ENCODE measurements at places on chromosomes 3 and 15.

DNA sequence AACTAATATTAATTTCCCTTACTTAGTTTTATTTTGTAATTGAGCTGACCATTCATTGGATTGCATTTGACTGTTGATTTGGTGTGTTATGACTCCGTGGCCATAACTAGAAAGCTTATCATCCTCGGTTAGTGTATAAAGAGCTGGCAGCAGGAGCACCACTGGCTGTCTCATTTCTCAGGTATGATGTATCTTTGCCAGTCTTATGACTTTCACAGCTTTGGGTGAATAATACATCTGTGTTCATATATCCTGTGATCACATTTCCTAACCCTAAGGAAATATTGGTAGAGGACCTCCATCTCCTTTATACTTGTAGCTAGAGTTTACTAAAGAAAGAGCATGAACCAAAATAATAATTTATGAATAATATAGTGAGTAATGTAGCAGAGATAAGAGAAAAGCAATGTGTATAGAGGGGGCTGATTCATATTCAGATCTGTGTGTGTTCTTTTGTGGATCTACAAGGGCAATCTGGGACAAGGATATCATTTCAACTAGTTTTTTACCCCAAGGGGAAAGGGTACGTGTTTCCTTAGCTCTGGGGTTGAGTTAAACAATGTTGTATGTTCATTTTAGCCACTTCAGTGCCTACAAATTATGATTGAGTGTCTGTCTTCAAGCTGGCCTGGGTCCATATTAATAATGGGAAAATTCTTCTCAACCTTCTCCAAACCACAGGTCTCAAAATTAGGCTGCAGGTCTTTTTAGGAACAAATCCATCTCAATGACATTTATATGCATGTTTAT lies 901.7 kb downstream of the NTRK3 start:
- DNase-seq, result no peak

DNA sequence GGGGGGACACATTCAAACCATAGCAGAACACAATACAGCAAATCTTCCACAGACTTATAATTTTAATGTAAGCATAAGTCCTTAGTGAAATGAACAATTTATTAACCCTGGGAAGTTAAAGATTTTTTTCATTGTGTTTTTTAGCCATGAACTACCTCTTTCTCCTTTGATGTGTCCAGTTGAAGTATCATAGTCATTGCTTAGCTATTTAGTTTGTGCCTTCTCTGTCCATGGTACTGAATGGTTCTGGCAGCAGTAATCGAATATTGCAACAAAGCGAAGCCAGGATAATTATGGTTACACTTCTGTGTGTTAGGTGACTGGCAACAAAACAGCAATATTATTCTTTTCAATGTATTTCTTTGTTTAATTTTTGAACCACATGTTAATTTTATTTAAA lies 403.0 kb upstream of the ONECUT1 start:
- DNase-seq, result no peak

DNA sequence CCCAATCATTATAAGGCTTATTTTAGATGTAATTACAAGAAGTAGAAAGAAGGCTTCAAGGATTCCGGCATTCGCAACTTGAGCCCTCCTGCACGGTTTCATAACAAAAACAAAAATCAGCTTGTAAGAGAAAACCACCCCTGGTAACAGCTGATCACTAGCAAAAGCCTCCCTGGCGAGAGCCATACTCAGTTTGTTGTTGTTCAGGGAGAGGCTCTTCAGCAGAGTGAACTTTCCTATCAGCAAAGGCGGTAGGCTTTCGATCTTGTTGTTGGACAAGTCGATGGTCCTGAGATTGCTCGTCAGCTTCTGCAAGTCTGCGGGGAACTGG lies 710 bp downstream of the LRRC57 start:
- no peak for DNase-seq

- DNase-seq, result no peak
These were observed 28.1 kb downstream of the DNAJB8 start for GRCh38 chr3:128438488-128439072.

- DNase-seq, result no peak
These were observed 48.3 kb downstream of the CCDC12 start for GRCh38 chr3:46928282-46928681.
